ENCODE measurements at places on chromosomes 11 and 22.

GRCh38 chr11:70703141-70704064, 305.1 kb downstream of the CTTN start:
- DNase-seq, result no peak

DNA sequence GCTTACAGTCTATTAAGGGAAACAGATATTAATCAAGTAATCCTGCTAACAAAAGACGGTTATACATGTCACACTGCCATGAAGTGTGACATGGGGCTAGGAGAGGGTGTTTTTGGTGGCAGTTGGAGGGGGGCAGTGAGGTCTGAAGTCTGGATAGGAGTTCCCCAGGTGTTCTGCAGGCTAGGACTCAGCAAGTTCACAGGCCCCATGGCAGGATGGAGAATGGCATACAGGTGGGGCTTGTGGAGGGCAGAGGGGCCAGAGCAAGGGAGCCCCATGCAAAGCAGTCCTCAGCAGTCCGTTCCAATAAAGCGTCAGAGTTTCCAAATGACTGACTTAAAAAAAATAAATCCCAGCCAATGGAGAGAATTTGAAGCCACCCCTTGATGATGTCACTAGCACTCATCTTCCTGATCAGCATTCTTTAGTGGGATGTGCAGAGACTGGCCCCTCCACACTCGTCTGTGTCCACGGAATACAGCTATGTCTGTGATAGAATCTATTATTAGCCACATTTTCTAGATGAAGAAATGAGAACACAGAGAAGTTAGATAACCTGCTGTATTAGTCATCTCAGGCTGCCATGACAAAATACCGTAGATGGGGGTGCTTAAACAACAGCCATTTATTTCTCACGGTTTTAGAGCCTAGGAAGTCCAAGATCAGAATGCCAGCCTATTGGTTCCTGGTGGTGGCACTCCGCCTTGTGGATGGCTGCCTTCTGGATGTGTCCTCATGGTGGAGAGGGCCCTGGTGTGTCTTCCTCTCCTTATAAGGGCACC, 32.6 kb downstream of the PRDM11 start:
- no peak for DNase-seq

DNA sequence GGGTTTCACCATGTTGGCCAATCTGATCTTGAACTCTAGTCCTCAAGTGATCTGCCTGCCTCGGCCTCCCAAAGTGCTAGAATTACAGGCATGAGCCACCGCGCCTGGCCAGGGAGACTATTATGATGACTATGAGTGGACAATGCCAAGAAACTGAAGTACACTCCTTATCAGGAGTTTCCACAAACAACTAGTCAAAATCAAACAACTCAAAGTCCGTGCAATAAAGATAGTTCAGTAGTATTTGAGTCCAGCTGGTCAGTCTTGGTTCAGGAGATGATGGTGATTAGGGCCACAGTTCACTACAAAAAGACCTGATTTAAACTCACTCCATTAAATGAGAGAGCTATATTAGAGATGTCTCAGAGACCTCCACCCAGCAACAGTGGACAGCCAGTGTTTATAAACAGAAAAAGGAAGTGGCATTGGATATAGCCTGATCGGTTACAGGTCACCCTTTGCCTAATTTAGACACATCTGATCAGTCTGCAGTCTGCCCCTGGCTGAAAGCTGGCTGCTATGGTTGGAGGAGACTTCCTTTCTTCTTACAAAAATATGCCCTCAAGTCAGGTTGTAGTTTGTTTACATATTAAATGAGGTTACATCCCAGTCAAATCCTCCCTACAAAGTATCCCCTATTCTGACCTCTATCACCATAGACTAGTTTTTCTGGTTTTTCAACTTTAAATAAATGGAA, 17.0 kb downstream of the CD3E start:
- no peak for DNase-seq

DNA sequence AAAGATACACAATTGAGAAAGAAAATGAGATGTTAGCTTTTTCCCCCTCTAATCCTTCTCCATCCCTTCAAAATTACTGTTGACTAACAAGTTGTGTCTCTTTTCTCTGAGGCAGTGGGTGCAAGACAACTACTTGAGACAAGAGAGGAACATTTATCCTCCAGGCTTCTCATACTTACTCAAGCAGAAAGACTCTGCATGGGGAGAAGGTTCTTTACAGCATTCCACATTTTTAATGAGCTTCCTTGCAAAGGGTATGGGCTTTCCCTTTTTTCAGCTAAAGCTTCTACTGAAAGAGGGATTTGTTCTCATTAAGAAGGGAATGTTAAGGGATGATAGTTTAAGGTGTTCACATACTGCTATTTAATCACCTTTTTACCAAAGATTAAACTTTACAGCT, 47.8 kb downstream of the PAX6 start:
- DNase-seq, result no peak

DNA sequence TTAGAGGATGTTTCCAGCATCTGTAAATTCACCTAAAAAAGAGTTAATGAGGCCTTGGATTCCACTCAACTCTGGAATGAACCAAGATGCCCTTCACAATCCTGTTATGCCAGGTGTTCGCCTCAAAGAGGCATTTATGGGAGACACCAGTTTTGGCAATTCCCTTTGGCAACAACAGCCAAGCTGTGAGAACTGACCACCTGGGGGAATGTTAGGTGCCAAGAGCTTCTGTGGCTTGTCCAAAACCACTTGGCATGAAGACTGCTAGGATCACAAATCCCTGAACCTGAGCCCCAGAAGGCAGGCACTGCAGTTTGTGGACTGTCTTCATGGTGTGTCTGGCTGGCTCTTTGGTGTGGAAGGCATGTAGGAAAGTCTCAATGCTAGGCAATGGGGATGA, 164.4 kb upstream of the BDNF start:
- no peak for DNase-seq

DNA sequence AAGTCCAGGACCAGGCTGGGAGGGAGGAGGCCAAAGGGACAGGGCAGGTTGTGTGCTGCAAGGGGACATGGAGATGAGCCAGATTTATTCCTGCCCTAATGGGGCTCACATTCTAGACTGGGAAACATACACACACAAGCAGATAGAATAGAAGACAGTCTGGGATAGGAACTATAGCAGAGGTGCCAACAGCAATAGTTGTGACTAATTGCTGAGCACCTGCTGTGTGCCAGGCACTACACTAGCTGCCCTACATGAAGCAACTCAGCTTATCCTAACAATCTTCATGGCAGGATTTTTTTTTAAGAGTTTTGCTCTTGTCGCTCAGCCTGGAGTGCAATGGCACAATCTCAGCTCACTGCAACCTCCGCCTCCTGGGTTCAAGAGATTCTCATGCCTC, 11.4 kb downstream of the MOGAT2 start:
- DNase-seq, result no peak

DNA sequence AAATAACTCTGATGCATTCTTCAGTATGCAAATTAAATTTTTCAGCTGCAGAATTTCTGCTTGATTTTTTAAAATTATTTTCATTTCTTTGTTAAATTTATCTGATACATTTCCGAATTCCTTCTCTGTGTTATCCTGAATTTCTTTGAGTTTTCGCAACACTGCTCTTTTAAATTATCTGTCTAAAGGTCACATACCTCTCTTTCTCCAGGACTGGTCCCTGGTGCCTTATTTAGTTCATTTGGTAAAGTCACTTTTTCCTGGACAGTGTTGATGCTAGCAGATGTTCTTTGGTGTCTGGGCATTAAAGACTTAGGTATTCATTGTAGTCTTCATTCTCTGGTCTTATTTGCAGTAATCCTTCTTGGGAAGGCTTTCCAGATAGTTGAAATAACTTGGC, 577.4 kb upstream of the LUZP2 start:
- no peak for DNase-seq

GRCh38 chr22:31619611-31620300, 42.3 kb downstream of the PISD start:
- no peak for DNase-seq

DNA sequence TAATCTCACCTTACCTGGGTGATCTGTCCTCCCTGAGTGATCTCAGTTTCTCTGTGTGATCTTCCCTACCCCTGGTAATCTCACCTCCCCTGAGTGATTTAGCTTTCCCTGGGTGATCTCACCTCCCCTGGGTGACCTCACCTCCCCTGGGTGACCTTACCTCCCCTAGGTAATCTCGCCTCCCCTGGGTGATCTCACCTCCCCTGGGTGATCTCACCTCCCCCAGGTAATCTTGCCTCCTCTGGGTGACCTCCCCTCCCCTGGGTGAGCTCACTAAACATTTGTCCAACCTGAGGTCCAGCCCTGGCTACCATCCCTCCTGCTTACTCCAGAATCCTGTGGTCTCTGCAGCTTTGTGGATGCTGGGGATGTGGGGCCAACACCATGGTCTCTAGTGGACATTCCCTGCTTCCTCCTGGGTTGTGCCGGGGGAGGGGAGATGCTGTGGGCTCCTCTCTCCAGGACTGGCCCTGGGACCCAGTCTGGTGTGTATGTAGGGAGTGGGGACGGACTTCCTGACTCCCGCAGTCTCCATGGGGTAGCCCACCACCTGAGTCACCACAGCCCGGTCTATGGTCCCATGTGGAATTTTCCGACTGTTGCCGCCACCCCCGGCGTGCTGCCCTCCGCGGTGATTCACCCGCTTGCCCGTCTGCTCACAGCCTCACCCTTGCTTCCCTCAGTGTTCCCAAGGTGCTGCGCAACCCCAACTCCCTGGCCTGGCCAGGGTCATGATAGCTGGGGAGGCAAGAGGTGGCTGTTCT, 9.9 kb downstream of the LSP1 start:
- DNase-seq, result no peak

DNA sequence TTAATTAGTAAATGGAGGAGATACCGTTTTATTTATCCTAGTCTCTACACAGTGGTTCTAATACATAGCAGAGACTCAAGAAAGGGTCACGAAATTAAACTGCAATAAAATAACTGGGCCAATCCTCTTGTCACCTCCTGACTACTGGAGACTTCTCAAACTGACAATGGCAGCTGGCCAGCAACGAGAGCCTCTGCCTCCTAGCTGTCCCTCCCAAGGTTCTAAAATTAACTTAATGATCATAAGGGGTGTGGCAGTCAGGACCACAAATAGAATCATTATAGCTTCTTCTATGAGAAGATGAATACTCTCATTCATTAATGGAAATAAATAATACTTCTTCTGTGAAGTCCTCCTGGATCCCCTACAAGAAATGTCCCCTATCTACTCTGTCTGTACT, 63.8 kb upstream of the APOA1 start:
- DNase-seq, result no peak

DNA sequence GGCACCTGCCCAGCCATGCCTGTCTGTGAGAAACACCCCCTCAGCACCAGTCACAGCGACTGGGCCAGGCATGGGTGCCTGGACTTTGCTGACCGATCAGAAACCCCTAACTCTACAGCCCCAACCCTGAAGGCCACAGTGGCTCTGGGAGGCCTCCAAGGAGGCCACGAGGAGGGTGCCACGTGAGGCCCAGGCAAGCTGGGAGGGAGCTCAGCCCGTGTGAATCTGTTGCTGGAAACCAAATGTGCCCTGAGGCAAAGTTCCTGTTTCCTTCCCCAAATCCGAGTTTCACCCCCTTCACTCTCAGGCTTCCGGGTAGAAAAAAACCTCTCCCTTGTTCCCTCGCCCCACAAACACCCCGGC, 1.3 kb downstream of the UNC93B1 start:
- DNase-seq, result no peak

- no peak for DNase-seq
Observed at GRCh38 chr22:29710922-29711593, 8.7 kb upstream of the CABP7 start.

DNA sequence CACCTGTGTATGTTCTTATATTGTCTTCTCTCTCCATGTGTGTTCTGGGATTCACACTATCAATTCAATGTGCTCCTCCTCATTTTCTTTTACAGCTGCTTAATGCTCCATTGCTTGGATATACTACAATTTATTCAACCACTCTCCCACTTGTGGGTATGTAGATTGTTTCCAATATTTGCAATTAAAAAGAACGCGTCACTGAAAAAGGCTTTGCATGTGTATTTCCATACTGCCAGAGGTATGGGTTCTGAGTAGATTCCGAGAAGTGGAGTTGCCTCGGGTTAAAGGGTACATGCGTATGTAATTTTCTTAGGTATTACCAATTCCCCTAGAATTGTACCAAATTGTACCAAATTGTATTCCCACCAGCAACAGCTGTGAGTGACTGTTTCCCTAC, 7.0 kb upstream of the CAPN5 start:
- no peak for DNase-seq

DNA sequence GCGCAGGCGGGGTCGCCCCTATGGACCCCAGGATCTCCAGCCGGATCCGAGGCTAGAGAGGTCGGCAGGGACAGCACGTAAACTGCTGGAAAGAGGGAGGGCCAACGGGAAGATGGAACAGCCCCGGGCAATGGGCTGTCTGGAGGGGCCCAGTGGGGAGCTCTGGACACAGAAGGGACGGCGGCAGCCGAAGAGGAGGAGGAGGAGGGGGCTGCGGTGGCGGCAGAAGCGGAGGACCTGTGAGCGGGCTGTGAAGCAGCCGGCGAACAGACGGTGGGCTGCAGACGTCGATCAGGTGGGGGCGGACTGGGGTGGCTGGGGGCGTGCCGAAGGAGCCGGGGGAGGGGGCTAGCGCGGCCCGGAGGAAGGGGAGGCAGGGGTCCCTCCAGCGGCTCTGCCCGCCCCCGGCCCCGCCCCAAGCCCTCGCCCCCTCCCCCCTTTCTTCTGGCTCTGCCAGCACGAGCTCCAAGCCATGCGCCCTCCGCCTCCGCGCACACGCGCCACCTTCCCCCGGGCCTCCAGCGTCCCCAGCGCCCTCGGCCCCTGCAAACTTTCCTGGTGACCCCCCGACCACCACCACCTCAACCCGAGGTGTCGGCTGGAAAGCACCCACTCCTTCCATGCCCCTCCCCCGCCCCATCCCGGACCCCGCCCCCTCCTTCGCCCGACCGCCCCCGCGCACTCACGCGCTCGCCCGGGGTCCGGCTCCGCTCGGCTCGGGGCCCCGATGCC, 432 bp downstream of the TNKS1BP1 start:
- no peak for DNase-seq

DNA sequence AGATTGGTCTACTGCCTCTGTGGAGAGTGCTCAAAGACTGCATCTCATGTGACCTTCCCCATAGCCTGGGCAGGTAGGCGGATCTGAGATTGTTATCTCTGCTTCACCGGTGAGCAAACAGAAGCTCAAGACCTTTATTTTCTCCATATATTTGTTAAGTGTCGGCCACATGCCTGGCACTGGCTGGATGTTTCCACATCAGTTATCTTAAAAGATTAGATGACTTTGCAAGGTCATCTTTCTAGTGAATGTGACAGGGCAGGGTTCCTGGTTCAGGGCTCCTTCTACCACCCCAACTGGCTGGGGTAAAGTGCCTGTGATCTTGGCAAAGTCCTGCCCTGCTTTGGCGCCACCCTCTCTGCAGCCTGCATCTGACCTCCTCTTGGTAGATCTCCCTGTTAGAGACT, 125.0 kb downstream of the CCDC81 start:
- no peak for DNase-seq

Measured in Panc1 (cell line).